ENCODE measurements at places on chromosomes 4 and X.

- no peak for DNase-seq
These were observed 45.7 kb upstream of the SLC2A9 start for GRCh38 chr4:10066670-10067651.

DNA sequence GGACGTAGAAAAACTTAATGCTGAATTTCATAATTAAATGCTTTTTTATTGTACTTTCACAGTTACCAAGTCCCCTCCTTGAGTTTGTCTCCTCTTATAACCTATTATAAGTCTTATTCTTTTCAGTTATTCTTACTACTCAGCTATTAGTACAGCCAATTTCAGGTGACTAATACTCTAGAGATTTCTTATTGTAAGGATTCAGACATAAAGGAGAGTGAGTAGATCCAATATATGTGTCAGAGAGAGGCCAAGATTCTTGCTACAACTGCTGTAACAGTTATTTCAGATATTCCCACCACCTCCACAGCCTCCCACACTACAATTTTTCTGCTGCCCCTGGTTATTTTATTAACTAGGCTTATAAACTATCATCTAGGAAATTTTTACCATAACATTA, 274.5 kb downstream of the GPAT3 start:
- no peak for DNase-seq

DNA sequence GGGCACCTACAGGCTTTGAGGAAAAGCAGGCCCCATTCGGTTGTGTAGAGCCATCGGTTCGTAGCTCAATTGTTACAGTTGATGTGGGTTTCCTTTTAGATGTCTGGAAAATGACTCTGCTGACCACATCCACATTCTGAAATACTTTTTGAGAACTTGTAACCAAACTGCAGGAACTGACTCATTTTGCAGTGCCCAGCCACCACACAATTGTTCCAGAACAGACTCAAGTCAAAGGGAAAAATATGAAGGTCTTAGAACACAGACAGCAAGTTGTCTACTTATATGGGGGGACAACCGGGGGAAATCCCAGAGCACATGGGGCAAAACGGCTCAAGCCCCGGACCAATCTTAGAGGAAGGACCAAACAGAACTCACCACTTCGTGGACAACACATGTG, 557.6 kb upstream of the DIPK2B start:
- no peak for DNase-seq

DNA sequence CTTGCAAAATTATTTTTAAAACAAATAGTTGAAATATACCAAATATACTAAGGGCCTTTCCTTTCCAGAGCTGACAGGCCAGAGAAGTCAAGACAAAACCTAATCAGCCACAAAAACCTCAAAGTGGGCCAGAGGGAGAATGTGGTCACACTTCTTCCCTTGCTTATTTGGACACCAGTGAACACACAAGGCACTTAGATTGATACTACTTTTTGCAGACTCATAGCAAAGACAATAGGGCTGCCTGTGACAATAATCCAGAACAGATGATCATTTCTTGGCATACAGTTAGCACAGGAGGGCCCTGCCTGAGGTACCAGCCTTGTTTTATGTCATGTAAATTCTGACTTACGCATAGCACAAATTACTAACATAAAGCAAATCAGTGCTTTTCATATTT, 215.7 kb upstream of the NEIL3 start:
- no peak for DNase-seq

DNA sequence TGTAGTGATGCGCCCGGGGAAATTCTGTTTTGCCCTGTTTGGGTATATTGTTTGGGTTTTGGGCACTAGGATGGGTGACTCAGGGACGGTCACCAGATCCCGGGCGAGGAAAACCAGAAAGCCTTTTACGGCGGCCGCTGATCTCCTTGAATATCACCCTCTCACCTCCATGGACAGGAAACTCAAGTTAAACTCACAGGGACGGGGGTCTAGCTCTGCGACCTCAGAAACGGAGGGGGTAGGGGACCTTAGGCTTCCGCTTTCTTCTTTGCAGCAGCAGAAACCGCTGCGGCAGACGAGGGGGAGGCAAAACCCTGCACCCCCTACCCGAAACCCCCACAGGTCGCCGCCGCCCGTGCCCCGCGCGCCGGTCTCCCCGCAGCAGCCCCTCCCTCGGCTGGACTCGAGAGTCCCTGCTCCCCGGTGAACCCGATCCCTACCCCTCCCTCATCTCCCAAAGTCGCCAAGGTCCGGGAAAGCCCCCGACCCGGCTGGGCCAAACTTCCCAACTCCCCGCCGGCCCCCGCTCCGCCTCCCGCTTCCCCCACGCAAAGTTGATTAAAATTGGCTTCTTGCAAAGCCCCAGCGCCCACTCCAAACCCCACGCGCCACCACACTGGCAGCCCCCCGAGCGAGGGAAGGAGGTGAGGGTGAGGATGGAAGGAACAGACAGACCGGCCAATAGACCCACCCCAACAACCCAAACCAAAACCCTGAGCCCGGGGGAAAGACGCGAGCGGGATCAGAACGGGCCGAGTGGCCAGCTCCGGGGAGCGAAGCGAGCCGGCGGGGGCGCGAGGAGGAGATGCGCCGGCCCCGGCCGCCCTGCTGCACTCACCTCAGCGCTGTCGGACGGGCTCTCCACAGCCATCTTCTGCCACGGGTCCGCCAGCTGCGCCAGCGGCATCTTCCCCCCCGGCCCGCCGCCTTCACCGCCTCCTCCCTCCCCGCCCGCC, 705 bp downstream of the RPS6KA3 start:
- peak; percentile 9 for DNase-seq

DNA sequence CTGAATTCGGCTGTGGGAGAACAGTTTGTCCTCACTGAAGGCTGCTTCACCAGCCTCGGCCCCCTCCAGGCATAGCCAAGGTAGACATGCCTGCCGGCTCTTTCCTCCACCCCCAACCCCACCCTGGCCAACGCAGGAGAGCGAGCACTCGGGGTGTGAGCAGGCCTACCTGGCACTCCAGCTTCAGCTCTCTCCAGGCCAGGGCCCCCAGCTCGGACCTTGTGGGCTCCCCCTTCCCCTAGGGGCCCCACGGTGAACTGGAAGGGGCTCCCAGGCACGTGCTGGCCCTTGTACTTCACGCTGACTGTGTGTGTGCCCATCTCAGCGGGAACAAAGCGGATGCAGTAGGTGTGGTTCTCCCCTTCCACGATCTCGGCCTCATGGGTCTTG, 22.4 kb downstream of the FLNA start:
- DNase-seq: no peak

GRCh38 chr4:41644288-41644914, 104.1 kb downstream of the PHOX2B start:
- DNase-seq: peak; percentile 76
